ENCODE measurements at places on chromosomes 13 and 19. TPM values are rescaled to one million over a fixed set of nuclear protein-coding genes. Genes with fewer than 3 reads are reported as not detected.

DNA sequence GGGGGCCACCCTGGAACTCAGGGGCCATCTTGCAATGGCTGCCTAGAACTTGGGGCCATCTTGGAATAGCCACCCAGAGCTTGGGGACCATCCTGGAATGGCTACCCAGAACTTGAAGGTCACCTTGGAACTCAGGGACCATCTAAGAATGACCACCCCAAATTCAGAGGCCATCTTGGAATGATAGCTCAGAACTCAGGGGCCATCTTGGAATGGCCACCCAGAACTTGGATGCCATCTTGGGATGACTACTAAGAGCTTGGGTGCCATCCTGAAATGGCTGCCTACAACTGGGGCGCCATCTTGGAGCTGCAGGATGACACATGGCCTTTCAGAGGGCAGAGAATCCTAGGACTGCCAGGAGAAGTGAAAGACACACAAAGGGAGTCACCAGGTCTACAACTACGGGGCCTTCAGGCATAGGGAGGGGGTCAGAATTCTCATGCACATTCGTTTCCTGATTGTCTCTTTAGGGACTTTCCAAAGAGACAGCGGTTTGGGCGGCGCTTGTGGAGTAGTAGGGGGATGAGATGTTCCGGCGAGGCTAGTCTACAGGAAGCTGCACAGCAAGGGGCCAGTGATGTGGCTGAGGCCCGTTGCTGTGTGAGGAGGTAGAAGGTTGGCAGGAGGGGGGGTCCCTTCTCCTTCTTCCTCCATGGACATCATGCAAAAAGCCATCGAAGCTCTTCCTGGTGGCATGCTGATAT lies 125.0 kb downstream of the IER2 start:
- H3K36me3 ChIP-seq, result no peaks in the 10 kb centered on the region
- DNase-seq, result no peak
- H3K27ac ChIP-seq, result no peak overlapping the region

DNA sequence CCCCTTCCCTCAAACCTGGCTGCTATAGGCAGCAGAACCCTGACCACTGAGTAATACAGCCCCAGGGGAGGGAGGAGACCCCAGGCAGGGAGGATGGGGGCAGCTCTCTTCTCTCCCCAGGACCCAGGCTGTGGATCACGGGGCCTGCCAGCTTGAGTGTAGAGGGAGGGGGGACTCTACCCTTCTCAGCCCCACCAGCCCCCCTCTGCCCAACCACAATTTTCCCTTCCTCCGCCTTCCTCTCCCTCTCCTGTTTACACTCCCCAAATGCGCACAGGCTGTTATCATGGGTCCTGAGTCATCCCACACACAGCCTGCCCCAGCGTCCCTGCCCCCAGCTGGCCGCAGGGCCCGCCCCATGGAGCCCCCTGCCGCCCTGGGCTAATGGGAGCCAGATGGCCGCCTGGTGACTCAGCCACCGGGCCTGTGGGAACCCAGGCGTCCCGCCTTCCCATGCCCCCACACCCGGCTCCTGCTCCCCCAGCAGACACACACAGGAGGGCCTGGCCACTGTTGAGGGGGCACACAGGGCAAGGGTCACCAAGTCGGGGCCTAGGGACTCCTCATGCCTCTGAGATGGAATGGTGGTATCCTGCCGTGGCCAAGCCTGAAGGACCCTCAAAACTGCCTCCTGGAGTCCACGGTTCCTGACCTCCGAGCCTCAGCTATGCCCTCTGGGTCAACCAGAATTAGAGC lies 13.6 kb downstream of the CCDC97 start:
- peak overlapping the region; percentile 41 for H3K27ac ChIP-seq
- no peaks in the 10 kb centered on the region for H3K36me3 ChIP-seq
- H3K4me1 ChIP-seq, result peaks cover 16% of the 10 kb centered on the region
- no peak overlapping the region for H3K4me3 ChIP-seq
- H3K27me3 ChIP-seq, result no peaks in the 10 kb centered on the region

DNA sequence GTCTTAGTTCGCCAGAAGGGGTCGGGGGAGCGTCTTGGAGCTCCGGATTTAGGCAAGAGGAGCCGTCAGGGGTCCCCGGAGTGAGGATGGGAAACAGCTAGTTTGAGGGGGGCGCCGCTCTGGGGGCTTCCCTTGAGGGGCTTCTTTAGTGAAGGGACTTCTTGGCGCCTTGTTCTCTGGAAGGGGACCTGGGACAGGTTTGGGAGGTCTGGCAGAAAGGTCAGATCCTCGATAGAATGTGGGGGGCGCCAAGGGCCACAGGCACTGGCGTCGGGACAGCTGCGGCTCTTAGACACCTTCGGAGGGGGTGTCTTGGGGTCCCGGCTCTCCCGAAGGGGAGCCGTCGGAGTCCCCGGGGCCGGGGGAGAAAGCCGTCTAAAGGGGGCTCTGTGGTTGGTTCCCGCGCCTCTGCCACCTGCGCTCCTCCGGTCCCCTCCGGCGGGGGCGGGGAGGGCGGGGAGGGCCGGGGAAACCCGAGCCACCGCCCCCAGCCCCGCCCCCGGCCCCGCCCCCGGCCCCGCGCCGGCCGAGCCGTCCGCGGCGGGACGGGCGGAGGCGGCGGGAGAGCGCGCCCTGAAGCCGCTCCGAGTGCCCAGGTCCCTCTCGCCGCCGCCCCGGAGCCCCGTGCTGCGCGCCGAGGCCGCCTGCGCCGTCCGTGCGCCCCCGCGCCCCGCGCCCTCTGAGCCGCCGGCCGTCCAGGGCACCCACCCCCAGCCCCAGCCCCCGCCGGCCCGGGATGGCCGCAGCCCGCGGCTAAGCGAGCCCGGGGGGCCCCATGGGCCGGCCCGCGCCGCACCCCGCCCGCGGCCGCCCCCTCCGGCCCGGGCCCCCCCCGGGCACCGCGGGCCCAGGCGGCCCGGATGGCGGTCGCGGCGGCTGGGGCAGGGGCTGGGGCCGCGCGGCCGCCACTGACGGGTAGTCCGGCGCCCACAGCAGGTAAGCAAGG lies at the start of gene NRTN:
TSS of gene NRTN (plus strand) at position 552 of the 946 bp plus-strand sequence. CDS start 19,099 bp downstream, outside the sequence.
- DNase-seq, result no peak
- no peaks in the 10 kb centered on the region for H3K36me3 ChIP-seq
- no peak within 1 kb of the TSS for H3K27ac ChIP-seq
- peak within 1 kb of the TSS; percentile 37 for H3K4me3 ChIP-seq
- 0 out of 2 replicates have a peak, but pooled peaks cover 8% of the 10 kb centered on the region for H3K27me3 ChIP-seq
- H3K4me1 ChIP-seq, result no peaks in the 10 kb centered on the region

ZNF491 gene
- not detected for total RNA-seq

DNA sequence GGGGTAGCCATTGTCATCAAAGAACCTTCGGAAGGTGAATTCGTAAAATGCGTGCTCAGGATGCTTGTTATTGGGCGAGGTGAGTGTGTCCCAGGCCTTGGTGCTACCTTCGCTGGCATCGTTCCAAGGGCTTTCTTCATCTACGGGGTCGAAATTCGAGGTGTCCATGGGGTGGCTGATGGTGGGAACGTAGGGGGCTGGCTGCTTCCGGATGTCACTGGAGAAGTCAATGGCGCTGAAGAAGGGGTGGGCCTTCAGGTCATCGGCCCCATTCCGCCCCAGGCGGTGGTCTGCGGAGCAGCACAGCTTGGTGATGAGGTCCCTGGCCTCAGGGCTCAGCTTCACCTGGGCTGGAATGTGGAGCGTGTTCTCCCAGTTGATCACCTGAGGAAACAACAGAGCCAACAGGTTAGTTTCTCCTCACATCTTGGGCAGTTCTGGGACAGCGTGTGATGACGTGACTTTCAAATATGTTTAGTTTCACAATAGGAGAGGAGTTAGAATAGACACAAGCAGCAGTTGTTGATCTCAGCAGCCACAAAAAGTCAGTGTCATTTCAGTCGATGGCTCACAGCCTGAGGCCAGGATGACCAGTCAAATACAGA lies 72.5 kb upstream of the XPO4 start:
- no peak for DNase-seq
- no peak overlapping the region for H3K4me3 ChIP-seq
- peaks cover 4% of the 10 kb centered on the region for H3K36me3 ChIP-seq
- no peaks in the 10 kb centered on the region for H3K27me3 ChIP-seq

- no peak overlapping the region for H3K27ac ChIP-seq
- H3K4me3 ChIP-seq, result no peak overlapping the region
- peaks cover 98% of the 10 kb centered on the region for H3K27me3 ChIP-seq
- no peaks in the 10 kb centered on the region for H3K36me3 ChIP-seq
These were observed 74.7 kb downstream of the SPACA7 start for GRCh38 chr13:112450904-112451240.

GZMM gene
- 0.88 TPM for total RNA-seq

GRCh38 chr13:48404952-48405351 lies 8.0 kb downstream of the LPAR6 start:
- no peaks in the 10 kb centered on the region for H3K36me3 ChIP-seq
- no peak overlapping the region for H3K4me3 ChIP-seq
- no peak for DNase-seq
- peaks cover 13% of the 10 kb centered on the region for H3K4me1 ChIP-seq

DNA sequence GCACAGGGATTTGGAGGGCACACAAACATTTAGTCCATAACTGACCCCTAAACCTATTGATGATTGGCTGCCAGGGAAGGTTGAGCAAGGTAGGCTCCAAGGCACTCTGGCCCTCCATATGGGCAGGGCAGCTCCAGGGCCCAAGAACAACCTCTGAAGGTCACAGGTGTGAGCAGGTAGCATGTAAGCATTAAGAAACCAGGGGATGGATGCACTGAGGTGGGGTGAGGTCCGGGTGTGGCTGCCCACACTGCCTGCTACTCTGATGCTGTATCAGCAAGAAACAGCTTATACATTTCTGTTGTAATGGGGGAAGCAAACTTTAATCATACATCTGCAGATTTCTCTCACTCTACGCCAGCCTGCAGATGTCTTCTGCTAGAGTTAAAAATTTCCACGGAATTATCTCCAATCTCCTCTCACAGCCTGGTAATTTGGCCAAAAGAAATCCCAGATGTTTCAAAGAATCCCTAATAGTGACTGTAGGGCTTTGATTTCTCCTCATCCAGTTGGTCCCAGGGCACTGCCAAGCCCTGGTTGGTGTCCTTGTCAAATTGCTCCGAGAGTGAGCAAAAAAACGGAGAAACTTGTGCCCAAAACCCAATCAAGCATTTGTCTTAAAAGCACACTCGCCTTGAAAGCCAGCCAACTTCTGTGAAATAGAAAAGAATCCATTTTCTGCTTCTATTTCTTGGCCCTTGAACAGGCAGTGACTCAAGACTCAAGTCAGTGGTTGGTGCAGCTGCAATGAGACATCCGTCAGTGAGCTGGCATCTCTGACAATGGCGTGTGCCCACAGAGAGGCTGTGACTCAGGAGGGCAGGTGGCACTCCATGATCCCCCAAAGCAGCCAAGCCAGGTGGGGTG lies 72.5 kb upstream of the MRI1 start:
- H3K27me3 ChIP-seq, result peaks cover 92% of the 10 kb centered on the region
- H3K27ac ChIP-seq, result no peak overlapping the region
- no peaks in the 10 kb centered on the region for H3K4me1 ChIP-seq
- DNase-seq, result no peak

BCAM gene
- total RNA-seq, result 146 TPM

DNA sequence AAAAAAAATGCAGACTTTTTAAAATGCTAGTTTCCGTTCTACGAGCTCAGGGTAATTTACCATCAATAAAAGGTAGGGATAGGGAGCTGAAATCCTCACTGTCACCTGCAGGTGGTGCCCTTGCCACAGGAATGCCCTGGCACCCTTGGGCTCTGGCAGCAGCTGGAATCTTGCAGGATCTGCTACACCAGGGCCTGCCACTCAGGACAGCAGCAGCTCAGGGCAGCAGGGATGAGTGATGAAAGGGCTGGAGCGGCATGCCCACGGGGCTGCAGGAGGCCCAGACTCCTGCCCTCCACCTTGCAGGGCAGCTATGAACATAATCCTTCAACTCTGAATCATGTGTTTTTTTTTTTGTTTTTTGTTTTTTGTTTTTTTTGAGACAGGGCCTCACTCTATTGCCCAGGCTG lies 54.0 kb downstream of the GNG7 start:
- H3K4me1 ChIP-seq, result no peaks in the 10 kb centered on the region
- H3K27me3 ChIP-seq, result peaks cover 9% of the 10 kb centered on the region
- no peak overlapping the region for H3K4me3 ChIP-seq
- no peaks in the 10 kb centered on the region for H3K36me3 ChIP-seq
- peak; percentile 59 for DNase-seq
- H3K27ac ChIP-seq, result no peak overlapping the region

DNA sequence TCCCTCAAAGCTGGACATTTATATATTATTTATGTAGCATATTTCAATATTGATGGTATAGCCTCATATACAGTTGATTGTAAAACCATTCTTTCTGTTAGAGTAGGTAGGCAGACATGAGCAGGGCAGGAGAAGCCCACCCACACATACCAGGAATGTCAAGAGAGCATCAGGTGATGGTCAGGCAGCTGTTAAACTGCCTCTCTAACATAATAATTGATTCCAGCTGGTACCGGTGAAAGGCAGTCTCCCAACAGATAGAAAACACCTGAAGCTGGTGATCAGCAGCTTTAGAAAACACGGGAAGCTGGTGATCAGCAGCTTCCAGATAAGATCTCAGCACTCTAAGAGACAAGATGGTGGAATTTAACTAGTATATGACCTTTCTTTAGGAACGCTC lies 132.9 kb downstream of the SLITRK6 start:
- H3K27ac ChIP-seq, result no peak overlapping the region
- no peak overlapping the region for H3K4me3 ChIP-seq
- no peak for DNase-seq

NBEA gene
- total RNA-seq, result 4.0 TPM

ACTN4 gene
- total RNA-seq, result 1,066 TPM

- H3K4me3 ChIP-seq, result peak overlapping the region; percentile 49
- H3K27me3 ChIP-seq, result no peaks in the 10 kb centered on the region
- no peaks in the 10 kb centered on the region for H3K36me3 ChIP-seq
- H3K27ac ChIP-seq, result no peak overlapping the region
- H3K4me1 ChIP-seq, result peaks cover 13% of the 10 kb centered on the region
These were observed 2.8 kb downstream of the MAST1 start for GRCh38 chr19:12841094-12841493.

ZNF331 gene
- 39.2 TPM for total RNA-seq

CABP5 gene
- total RNA-seq, result not detected

RFC3 gene
- total RNA-seq, result 20.4 TPM

CD70 gene
- total RNA-seq, result not detected

KLHL1 gene
- total RNA-seq, result not detected

- H3K4me1 ChIP-seq, result peaks cover 47% of the 10 kb centered on the region
- no peak overlapping the region for H3K27ac ChIP-seq
- H3K27me3 ChIP-seq, result no peaks in the 10 kb centered on the region
- no peak overlapping the region for H3K4me3 ChIP-seq
These were observed 26.8 kb upstream of the CXCL17 start for GRCh38 chr19:42469311-42470235.

DNA sequence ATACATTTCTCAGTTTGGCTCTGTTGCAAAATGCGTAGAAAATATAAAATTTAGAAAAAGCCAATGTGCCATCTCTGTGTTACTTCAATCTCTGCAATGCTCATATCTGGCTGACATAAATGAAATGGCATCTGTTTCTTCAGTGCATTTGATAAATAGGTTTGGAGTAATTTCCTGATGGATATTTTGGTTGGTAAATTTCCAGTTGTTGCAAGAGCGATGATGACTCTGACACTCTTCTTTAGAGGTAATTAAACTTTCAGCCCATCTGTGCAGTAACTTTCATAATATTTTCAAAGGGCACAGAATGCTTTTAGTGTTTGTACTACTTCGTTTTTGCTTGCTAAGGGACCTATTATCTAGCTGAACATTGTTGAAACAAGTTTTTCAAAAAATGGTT lies 1286.4 kb downstream of the PCDH9 start:
- H3K4me1 ChIP-seq, result no peaks in the 10 kb centered on the region
- no peak overlapping the region for H3K27ac ChIP-seq
- no peak for DNase-seq
- no peaks in the 10 kb centered on the region for H3K27me3 ChIP-seq
- no peaks in the 10 kb centered on the region for H3K36me3 ChIP-seq
- no peak overlapping the region for H3K4me3 ChIP-seq

All from PC-9 (cell line).